Fibroblast of skin of right biceps (primary cell): ENCODE measurements at places on chromosomes 3 and 15.

GRCh38 chr15:45457220-45457619 is 65.3 kb downstream of the SLC30A4 start:
- no peak for DNase-seq

GRCh38 chr15:32872621-32873283 is 154.9 kb downstream of the GREM1 start:
- peak; percentile 53 for DNase-seq

DNA sequence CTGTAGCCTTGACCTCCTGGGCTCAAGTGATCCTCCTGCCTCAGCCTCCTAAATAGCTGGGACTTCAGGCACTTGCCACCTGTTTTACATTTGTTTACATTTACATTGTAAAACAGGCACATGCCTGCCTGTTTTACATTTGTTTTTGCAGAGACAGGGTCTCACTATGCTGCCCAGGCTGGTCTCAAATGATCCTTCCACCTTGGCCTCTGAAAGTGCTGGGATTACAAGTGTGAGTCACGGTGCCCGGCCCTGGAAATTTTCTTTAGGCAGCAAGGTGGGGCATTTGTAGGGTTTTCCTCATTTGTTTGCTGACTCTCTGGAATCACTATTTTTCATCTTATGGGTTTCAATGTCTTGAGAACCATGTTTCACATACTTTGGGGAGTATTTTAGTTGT is 25.0 kb downstream of the PIF1 start:
- DNase-seq = no peak

DNA sequence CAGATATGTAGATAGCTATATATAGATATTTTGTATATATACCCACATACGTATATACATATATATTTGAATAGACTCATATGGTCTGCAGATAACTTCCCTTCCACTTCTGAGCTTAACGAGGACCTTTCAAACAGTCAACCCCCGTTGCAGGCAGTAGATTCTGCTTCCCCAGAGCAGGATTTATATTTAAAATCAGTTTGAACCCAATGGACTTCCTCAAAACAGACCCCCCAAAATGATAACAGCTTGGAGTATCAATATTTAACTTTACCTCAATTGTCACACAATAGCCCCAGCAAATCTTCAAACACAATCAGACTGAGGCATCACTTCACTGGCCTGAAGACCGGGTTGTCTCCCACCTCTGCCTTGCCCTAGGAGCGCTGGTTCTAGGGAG is 218.3 kb downstream of the MEIS2 start:
- DNase-seq = no peak

- no peak for DNase-seq
Observed at GRCh38 chr3:90132197-90132596, 1024.8 kb downstream of the EPHA3 start.

DNA sequence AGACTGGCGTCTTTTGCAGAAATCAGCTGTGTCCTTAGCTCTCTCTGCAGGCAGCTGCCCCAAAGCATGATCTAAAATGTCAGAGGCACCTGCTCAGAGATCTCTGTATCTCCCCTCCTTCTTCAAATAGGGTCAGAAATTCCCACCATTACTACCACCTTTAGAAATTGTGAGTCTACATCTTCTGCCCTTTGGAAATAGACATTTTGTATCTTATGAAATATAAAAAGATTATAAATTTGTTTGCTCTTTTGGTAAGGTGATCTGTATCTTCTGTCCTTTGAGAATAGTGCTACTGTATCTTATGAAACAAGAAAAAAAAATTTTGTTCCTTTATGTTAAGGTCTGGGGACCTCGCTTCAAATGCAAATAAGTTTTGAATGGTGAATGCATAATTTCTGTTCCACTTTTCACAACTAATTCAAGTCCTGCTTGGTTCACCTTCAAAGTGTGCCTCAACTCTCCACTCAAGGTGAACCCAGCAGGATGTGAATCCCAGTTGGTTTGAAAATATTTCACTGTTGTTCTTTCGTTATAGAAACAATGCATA is 28.3 kb upstream of the GPD1L start:
- DNase-seq = no peak

GRCh38 chr3:139329364-139329850 is 14.4 kb upstream of the MRPS22 start:
- DNase-seq = peak; percentile 72

- DNase-seq = no peak
Observed at GRCh38 chr15:65910341-65910740, 41.0 kb downstream of the RAB11A start.

DNA sequence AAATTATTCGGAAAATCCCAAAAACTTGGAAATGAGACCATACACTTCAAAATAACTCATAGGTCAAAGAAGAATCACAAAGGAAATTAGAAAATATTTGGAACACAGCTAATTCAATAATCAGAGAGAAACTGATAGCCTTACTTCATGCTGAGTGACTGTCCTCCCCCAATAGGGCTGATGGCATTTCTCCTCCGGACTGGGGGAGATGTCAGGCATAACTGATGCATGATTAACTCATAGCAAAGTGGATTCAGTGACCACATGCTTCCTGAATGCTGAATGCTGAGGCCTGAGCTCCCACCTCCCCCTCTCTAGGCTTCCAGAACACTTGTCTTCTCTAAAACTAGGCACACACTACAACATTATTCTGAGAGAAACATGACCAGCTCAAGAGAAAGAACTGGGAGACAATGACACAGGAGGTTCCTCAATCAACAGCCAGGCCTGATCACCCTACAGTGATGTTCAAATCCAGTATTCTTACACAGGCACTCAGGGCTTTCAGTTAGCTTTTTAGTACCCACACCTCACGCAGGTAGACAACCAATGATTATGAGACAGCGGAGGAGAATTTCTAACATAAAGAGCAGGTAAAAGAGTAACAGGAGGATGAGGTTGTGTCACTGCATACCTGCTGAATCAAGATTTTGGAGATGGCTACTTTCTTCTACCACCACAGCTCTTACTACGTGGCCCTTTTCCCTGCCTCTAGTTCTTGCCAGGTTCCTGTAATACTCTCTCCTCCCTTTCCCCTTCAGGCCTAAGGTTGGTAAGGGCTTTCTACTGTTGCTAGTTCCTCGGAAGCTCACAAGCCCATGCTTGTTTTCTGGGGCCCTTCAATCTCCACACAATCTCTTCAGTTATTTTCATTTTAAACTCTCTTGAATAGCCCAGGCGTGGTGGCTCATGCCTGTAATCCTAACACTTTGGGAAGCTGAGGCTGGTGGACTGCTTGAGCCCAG is 96.1 kb downstream of the FMN1 start:
- peak; percentile 93 for DNase-seq

DNA sequence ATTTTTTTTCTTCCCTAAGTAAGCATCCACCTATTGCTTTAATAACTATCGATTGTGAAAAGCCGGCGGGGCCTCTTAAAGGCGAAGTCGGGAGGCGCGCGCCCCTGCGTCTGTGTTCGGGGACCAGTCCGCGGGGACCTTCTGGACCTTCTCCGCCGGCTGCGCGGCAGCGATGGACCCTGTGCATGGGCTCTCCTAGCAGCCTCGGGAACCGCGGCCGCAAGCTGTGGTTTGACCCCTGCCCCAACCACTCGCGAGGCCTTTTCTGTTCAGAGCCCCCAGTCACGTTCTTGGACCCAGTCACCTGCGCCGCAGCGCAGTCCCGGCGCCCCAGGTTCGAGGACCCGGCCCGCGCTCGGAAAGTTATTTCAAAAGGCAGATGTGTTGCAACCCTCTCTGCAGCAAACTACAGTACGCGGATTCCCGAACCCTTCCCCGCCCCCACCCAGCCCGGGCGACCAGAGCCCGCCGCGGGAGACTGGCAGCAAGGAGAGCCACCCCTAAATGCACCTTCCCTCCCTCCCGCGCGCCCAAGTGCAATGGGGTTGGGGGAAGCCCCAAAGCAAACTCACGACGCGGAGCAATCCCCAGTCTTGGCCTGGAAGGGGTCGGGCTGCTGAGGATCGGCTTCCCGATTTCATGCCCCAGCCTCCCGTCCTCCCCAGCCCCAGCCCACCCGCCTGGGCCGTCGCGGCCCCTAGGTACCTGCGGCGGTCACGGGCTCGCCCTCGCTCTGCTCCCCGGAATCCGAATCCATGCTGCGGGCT is 684 bp downstream of the TNFAIP8L3 start:
- DNase-seq = no peak

GRCh38 chr3:173993299-173993698 is 595.8 kb downstream of the NLGN1 start:
- DNase-seq = peak; percentile 58

GRCh38 chr3:99868311-99868646 is 50.6 kb downstream of the CMSS1 start:
- DNase-seq = peak; percentile 66

- no peak for DNase-seq
Observed at GRCh38 chr3:64814351-64814750, 126.6 kb upstream of the ADAMTS9 start.

- DNase-seq = no peak
Observed at GRCh38 chr15:84903751-84904150, 19.3 kb downstream of the SLC28A1 start.

DNA sequence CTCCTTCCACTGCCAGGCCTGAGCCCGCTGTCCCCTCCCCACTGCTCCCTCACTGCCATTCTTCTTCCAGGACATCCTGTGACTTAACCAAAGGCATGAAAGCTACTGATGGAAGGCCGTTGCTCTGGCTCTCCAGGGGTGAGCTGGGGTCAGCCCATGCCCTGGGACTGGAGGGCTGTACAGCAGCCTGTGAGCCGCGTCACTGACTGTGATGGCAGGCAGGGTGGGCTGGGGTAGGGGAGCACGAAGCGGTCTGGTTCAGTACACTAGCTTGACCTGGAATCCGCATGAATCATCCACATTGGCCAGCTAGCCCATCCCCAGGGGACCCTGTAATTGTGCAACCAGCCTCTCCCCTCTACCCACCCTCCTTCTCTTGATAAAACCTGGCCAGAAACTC is 30.8 kb downstream of the CORO2B start:
- DNase-seq = peak; percentile 49

- no peak for DNase-seq
Observed at GRCh38 chr15:57149196-57149595, 227.1 kb upstream of the CGNL1 start.

GRCh38 chr3:43707998-43708397 is 17.3 kb downstream of the ABHD5 start:
- peak; percentile 89 for DNase-seq

- no peak for DNase-seq
Observed at GRCh38 chr3:14376348-14377043, 25.9 kb upstream of the SLC6A6 start.

- DNase-seq = no peak
Observed at GRCh38 chr15:55960946-55961345, 32.5 kb downstream of the NEDD4 start.

DNA sequence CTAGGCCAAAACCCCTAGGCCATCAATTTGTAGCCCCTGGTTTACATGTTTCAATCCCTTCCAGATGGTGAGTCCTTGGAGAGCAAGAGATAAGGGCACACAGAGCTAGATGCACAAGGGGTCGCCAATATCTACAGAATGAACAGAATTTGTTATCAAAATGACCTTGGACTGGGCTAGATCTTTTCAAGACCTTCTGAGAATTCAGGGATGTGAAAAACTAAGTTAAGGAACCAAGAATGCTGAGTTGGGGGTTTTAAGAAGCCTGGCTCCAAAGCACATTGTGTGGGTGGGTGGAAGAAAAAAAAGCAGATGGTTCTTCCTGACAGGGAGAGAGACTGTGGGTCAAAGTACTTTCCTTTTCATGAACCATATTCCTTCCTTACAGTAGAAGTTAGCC is 10.2 kb downstream of the CDCP1 start:
- DNase-seq = no peak

DNA sequence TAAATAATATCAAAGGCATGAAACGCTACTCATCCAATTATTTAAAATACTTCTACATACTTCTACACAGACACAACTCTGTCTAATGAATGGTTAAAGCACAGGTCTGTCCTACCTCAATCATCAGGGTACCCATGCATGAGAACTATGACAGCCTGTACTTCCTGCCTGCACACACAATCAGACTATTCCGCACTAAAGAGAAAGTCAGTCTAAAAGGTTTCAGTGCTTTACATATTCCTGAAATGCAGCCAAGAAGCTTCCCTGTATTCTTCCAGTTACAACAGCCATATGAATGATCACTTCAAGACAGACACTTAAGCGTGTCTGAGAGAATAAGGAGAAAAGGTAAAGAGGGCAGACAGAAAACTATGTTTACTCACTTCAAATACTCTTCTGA is 58.8 kb downstream of the TUBGCP4 start:
- no peak for DNase-seq

- no peak for DNase-seq
Observed at GRCh38 chr3:46571684-46572083, 5.6 kb upstream of the LRRC2 start.

GRCh38 chr3:31762097-31762764 is 218.8 kb downstream of the OSBPL10 start:
- no peak for DNase-seq

DNA sequence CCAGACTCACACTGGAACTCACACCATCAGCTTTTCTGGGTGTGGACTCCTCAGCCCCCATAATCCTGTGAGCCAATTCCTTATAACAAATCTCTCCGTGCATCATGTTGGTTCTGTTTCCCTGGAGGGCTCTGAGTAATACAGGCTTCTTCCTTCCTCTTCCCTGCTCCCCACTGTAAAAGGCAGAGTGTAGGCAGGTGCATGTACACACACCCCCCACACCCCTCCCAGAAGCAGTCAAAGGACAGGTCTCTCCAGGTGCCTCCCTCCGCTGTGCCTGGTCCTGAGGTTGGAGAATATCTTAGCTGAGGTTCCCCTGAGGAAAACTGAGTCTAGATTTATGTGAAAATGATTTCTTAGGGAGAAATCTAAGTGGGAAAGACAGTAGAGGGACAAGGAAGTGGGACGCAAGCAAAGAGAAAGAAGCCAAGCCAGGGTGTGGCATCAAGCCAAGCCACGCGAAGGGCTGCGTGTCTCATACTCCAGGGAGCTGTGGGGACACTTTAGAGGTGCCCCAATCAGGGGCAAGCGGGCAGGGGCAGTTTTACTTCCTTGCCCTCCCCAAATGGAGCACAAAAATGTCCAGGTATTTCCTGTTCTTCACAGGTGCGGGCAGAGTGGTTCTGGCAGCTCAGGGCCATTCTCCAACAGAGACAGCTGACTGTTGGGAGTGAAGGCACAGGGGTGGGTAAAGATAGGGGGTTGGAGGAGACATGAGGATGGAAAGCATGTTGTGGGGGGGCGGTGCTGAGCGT is 86.6 kb downstream of the HMG20A start:
- peak; percentile 14 for DNase-seq

DNA sequence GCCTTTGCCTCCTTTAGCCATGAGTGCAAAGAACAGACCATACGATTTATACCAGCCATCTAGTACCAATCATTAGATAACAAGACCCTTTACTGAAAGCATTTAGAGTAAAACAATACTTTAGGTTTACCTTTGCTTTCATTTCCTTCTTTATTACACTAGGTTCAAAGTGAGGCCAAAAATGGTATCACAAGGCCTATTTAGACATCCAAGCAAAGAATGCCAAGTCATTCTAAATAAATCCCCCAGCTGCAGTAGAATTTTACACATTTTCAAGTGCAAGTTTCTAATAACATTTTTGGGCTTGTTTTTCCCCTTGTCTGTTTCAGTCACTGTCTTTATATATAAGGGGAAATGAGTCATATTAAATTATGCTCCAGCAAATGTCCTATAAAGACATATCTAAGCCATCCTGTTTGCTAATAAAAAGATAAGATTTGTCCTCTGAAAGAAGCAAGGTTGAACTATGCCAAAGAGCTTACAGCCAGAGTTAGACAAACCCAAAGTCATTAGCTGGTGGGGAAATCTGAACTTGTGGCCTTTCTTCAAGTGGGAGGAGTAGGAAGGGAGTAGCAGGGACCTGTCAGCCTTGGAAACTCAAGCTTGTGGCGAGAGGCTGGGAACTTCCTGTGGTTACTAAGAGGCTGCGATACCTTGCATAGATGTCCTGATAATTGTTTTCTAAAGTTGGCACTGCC is 232.7 kb downstream of the MECOM start:
- DNase-seq = peak; percentile 0

GRCh38 chr3:126367316-126367805 is 10.2 kb upstream of the KLF15 start:
- DNase-seq = no peak
